ELR (cell line): ENCODE measurements at places on chromosomes 1 and 21.

DNA sequence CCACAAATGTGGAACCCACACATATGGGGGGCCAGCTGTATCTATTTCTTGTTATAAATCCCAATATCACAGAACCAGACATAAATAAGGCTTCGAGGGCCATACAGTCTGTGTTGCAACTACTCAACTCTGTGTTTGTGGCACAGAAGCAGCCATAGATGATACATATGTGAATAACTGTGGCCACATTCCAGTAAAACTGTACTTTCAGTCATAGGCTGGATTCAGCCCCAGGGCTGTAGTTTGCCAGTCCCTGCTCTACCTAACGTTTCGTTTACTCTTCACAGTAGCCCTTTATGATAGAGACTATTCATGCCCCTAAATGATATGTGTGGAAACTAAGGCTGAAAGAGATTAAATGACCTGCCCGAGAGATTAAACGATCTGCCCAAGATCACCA, 48.7 kb downstream of the FHAD1 start:
- peak; percentile 32 for DNase-seq

DNA sequence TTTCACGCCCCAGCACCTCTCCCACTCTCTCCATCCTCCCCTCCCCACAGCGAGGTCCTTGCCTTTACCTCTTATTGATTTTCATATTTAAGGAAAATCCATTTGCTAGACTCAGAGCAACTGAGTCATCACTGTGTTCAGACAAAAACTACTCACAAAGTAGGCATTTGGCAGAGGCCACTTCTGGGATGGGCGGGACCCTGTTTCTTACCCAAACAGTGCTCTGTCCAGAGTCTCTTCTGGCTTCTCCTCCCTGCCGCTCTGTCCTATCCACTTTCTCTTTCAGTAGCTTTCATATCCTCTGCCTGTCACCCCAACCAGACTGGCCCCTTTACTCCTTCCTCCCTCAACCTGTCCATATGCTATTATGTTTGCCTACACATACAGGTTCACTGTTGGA, 2.4 kb upstream of the NAV1 start:
- peak; percentile 93 for DNase-seq

DNA sequence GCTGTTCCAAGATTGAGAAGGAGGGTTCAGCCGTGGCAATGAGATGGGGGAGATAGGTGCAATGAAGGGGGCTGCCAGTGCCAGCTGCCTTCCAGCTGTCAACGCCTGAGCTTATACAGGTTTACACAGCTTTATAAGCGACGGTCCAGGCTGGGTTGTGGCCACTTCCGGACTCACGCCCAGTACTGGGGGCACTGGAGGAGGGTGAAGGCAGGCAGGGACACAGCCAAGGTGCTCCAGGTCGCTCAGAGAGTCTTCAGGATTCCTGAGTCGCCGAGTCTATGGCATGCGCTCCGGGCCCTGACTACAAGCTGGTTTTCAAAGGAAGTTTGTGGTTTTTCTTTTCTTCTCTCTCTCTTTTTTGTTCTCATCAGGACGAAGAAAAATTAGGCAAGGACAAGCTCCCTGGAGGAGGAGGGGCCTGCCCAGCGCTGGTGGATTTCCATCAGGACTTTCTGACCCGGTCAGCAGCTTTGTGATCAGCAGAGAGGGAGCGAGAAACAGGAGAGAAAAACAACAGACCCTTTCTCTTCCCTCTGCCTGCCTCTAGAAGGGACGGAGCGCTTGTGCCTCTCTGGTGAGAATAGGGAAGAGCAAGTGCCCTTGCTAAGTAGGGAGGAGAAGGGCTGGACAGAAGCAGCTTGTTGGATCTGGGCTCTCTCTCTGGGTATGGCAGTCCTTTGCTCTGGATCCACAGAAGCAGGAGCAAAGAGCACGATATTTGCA, at the start of gene MINDY1:
MINDY1 (minus strand) TSS at position 576 of the 726 bp plus-strand sequence. CDS start 4,285 bp downstream, outside the sequence.
- DNase-seq, result peak; percentile 92

GRCh38 chr1:209266590-209267205, 316.8 kb upstream of the CAMK1G start:
- peak; percentile 20 for DNase-seq

DNA sequence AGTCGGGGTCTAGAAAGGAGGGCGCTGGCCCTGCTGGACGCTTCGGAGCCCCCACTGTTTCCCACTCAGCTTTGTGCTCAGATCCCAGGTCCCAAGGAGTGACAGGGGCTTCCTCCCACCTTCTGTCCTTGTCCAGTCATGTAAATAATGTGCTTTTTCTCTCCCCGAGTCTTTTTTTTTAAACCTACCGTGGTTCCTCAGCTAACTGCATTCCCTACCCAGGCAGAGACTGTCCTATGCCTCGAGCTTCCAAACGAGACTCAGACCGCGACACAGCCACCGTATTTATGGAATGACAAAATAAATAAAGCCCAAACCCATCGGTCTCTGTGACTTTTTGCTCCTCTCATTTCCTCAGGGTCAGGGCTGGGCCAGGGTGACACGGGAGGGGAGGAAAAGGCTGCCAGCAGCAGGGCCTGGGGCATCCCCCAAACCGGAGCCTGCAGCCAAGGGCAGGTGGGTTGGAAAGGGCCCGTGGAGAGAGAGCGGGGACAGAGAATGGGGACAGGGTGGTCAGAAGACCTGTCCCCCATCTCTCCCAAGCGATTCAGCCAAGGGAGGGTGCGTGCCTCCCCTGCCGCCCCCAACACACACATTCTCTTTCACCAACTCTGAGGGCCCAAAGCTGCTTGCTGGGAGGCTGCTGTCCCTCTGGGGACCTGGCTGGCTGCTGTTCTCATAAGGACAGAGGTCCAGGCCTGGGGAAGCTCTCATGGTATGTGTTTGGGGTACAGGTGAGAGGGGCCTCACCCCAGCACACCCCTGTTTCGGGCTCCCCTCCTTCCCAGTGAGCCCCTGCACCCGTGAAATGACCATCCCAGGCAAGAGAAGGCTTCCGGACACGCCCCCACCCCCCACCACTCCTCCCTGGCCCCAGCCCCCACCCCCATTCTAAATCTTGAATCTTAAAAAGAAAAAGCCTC, 55.4 kb downstream of the KCNAB2 start:
- DNase-seq, result no peak

- no peak for DNase-seq
Measured at GRCh38 chr1:168897249-168897648, 168.2 kb upstream of the DPT start.

GRCh38 chr21:45748593-45748992, 105.1 kb downstream of the PCBP3 start:
- DNase-seq, result no peak

DNA sequence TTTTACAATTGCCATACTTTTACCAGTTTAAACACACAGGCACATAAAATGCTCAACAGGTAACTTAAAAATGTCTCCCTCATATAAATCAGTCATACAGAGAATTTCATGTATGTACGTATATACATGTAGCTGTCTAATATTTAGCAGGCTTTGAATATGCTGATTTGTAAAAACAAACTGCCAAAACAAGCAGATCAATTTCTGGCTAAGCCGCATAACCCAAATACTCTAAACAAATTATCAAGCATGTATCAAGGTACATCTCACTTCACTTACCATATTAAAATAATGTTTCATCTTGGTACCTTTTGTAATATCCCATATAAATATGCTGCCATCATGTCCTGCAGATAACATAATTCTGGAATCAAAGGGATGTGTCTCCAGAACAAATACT, 43.8 kb downstream of the BRWD1 start:
- no peak for DNase-seq

GRCh38 chr1:179217943-179218507, 11.5 kb downstream of the ABL2 start:
- DNase-seq, result peak; percentile 23

- DNase-seq, result no peak
Measured at GRCh38 chr1:201335174-201335870, 42.2 kb downstream of the TNNT2 start.

GRCh38 chr21:36945496-36946138, 20.9 kb downstream of the HLCS start:
- no peak for DNase-seq

DNA sequence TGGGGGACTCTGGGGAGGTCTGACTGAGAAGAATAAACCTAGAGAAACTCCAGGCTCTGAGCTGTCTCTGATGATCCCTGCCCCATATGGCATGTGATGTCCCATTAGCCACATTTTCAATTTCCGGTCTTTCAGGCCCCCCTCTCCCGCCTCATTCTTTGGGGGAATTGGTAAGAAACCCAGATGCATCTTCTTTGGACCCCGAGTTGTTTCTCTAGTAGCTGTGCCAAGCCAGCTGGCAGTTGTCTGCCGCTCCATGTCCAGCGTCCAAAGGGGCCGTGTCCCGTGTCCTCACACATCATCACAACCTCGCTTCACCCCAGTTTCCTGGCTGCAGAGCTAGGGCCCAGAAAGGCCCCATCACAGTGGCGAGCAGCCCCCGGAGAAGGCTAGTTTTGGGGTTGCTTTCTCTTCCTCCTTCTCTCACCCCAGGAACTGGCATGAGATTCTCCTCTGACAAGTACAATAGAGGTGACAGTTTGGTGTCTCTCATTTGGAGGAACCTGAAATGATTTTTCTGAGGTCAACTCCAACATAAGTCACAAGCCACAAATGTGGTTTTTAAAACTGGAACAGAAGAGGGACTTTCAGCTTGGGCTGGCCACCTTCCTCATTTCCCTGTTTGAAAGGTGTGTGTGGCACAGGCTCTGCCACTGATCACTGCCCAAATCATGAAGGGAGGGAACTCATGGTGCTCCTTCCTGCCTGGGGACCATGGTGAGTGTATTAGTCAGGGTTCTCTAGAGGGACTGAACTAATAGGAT, 6.4 kb upstream of the GPR157 start:
- no peak for DNase-seq

GRCh38 chr1:29655945-29656850, 419.9 kb downstream of the PTPRU start:
- peak; percentile 58 for DNase-seq

DNA sequence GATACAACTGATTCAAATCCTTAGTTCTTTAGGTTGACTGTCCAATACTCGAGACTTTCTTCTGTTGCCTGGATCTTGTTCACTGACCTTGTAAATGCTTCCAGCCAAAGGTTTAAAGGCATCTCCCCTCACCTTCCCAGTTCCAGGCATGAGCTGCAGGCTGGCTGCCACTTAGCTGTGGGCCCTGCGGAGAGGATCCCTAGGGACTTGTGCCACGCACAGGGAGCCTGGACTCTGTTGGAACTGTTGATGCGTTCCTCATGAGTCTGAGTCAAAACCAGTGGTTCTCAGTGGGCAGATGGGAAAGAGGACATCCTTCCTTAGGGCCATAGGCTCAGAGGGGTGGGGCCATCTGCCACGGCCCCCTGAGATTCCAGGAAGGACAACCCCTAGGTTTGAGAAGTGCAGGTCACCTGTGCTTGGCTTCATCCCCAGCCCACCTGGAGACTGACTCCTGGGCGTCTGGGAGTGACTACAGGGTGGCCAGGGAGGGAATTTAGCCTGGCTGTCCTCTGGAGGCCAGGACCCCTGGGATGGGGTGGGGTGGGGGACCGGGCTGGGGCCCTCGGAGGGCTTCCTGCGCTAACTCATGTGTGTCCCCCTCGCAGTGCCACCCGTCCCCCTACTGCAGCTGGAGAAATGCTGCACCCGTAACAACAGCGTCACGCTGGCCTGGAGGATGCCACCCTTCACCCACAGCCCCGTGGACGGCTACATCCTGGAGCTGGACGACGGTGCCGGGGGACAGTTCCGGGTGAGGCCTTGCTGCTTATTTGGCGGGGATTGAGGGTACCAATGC, 37.6 kb upstream of the GNPAT start:
- no peak for DNase-seq

DNA sequence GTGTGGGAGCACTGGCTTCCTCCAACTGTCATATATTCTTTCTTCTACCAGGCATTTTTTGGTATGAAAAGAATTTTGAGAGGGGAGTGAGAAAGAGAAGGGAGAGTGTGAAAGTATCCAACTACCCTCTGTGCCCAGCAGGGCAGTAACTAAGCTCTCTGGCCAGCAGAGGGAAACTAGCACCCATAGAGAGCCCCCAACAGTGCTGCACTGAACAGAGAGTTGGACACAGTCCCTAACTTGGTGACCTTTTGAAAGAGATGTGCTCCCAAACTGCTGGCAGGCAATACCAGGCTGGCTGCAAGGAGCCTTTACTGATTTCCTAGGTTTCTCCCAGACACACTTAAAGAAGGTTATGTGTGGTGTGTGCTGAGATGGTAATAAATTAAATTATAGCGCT, 118.8 kb upstream of the PBX1 start:
- DNase-seq, result peak; percentile 26

- no peak for DNase-seq
Measured at GRCh38 chr1:81582467-81582986, 218.2 kb upstream of the ADGRL2 start.

DNA sequence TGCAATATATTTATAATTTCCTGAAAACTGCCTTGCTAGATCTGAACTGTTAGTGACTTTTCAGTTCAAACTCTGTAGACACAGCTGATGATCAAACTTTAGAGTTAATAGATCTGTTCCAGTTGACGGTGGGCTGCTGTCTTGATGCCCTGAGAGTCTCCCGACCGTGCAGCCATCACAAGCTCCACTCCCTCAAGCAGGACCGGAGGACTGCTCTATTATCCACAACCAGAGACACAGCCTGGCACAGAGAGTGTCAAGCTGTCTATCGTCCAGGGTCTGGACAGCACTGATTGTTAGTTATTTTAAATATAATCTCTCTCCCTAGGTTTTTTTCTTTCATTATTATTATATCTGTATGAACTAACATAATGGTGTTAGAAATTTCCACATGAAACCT, 8.0 kb downstream of the CHODL start:
- no peak for DNase-seq

GRCh38 chr1:161162806-161163205, 3.4 kb upstream of the PPOX start:
- DNase-seq, result no peak

DNA sequence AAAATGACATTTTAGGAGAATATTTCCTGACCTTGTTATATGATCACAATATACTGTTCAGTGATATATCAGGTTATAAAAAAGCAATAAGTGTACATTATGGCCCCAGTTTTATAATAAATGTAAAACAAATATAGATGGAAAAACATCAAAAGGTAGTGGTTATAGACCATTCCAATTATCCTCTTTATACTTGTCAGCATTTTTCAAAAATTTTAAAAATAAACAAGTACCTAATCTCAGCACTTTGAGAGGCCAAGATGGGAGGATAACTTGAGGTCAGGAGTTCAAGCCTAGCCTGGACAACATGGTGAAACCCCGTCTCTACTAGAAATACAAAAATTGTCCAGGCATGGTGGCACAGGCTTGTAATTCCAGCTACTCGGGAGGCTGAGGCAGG, 69.6 kb upstream of the B3GALNT2 start:
- DNase-seq, result no peak

GRCh38 chr1:167412072-167412471, 106.3 kb downstream of the CD247 start:
- DNase-seq, result no peak

DNA sequence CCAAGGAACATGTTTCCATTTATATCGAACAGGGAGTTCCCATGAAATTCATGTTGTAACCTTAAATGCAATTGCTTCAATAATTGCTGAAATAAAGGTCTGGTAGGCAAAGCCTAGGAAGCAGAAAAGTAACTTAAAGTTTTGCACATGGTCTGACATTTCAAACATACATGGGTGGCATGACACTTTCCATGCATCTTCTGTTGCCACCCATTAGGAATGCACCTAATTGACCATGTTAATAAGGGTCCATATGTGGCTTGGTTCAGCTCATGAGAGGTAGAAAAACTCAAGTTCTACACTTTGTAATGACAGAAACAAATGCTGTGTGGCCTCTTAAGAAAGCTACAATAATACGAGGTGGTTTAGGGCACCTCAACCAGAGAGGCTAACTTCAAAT, 72.0 kb upstream of the GORAB start:
- DNase-seq, result no peak

GRCh38 chr1:183675381-183675780, 22.3 kb upstream of the APOBEC4 start:
- DNase-seq, result no peak
